ENCODE measurements at places on chromosomes 12 and 14.
A peak's percentile ranks its signal among the peaks of the same experiment; 100 is the strongest.

GRCh38 chr12:117774941-117775775, 193.6 kb downstream of the KSR2 start:
- DNase-seq = no peak

- peak; percentile 48 for DNase-seq
Measured at GRCh38 chr12:116358893-116359761, 81.6 kb upstream of the MED13L start.

- no peak for DNase-seq
Measured at GRCh38 chr12:83224012-83224411, 537.3 kb downstream of the TMTC2 start.

DNA sequence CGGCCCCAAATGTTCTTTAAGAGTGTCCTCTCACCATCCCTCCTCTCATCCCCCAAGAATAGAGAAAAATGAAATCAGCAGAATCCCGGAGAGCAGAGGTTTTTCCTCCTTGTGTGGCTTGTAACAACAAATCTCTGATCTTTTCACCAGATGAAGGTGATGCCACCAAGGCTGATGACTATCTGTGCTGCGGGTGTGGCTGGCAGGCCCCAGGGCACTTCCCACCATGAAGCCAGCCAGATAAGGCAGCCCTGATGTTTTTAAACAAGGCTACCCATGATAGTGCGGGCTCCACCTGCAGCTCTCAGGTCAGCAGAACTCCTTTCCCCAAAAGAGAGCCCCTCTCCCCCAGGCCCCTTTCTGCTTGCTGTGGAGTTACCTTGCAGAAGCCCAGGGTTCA, 58.0 kb upstream of the PARP11 start:
- no peak for DNase-seq

- DNase-seq = no peak
Measured at GRCh38 chr14:25843481-25844470, 754.1 kb downstream of the NOVA1 start.

DNA sequence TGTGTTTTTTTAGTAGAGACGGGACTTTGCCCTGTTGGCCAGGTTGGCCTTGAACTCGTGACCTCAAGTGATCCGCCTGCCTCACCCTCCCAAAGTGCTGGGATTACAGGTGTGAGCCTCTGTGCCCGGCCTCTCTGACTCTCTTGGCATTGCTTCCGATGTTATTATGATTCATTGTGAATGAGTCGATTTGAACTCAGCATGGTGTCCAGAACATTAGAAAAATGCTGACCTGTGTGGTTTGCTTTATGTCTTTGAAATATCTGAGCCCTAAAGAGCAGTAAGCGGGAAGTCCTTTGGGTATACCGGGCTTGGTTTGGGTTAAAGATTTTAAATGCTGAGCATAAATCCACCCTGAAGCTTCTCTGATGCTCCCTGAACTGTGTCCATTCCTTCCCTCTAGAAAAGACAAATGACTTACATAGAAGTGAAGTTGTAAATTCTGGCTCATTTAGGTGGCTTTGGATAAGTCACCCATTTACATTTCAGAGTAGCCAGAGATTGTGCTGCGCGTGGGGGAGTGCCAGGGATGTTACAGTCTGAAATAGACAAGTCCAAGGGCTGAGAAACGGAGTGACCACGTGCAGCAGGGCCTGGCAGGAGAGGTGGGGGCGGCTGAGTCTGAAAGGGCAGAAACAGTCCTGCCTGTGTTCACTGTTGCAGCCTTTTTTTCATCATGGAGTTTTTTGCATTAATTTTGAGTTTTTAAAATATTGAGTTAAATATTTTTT, 39.6 kb downstream of the SLC15A4 start:
- DNase-seq = no peak

DNA sequence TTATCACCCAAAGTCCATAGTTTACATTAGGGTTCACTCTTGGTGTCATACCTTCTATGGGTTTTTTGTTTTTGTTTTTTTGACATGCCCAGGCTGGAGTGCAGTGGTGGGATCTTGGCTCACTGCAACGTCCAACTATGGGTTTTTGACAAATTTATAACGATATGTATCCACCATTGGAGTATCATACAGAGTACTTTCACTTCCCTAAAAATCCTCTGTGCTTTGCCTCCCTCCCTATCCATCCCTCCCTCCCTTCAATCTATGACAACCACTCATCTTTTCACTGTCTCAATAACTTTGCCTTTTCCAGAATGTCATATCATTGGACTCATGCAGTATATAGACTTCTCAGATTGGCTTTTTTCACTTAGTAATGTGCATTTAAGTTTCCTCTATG, 139.0 kb upstream of the CCDC198 start:
- no peak for DNase-seq

GRCh38 chr12:92140896-92141536, 4.6 kb downstream of the BTG1 start:
- DNase-seq = no peak

DNA sequence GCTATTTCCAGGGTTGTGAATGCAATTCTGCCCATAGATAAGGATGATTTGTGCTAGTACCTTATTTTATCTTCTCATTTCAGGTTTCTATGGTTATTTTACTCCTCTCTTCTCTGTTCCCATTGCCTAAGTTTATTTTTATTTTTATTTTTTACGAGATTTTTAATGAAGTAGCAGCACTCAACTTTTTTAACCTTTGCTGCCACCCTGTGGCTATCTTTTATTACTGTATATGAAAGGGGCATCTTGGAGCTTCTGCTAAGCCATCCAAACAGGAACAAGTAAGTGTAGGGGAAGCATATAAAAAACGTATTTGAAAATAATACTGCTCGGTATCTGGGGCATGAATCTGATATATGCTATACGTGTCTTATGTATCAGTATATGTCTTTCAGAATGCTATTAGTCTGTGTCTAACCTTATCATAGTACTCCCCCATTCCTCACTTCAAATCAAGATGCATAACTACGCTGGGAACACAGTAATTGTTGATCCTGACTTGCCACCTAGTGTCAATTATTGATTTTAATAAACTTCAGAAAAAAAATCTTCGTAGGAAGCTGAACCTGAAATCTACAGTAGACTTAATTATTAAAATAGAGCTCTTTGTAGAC, 60.3 kb downstream of the KLRG1 start:
- DNase-seq = no peak

DNA sequence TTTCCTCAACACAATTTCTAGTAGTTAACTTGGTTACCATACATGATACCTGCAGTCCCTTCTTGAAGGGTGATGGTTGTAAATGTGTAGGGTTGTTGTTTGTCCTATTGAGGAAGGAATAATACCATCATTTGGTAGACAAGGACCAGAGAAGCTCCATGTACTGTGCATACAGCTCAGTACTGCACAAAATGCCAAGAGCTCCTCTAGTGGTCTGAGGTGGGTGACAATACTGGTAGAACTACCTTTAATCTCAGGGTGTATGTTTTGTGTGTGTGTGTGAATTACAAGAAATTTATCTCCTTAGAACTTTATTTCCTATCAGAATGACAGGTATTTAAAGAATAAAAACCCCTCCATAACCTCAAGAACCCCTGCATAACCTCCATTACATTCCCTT, 575.3 kb downstream of the TMTC2 start:
- no peak for DNase-seq

DNA sequence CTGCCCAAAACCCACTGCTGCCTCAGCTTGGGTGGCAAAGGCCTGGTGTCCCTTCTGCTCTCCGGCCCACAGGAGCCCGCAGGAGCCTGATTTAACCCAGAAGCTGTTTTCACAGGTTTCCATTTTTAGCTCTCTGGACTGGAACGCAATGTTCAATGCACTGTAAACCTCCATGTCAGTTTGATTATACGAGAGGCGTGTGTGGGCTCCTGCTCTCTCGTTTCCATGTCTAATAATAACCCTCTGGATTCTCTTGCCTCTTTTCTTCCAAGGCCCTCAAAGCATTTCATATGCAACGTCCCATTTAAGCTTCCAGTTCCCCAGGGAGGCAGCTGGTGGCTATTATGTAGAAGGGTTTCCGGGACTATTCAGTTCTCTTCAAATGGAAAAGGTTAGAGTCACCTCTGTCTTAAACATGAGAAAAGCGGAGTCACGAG, 161.1 kb downstream of the SUDS3 start:
- no peak for DNase-seq

DNA sequence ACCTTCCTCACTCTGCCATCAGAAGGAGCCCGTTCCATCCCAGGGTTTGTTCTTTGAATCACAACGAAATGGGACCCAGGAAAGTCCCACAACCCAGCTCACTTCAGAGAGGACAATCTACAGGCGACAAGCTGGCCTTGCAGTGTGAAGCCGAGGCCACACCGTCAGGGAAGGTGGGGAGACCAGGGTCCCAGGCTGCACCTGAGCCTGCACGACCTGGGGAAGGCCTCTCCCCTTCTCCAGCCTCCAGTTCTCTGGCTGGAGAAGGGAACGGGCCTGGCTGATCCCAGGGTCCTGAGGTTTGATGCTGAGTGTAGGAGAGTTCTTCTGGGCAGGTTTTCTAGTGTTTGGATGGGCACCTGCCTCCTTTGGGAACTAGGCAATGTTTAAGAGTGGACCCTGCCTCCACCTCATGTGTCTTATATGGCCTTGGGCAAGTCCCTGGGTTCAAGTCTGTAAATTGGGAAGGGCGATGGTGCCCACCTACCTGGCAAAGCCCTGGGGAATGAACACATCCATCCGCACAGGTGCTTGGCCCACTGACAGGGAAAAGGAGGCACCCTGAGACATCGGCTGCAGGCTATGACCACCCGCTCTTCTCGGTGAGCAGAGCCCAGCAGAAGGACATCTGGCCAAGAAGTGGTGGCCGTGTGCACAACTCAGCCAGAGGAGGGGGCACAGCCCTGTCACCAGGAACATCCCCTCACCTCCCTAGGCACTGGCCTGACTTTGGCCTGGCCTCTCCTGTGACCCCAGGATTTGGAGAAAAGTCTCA, 77.9 kb upstream of the BCL11B start:
- no peak for DNase-seq

DNA sequence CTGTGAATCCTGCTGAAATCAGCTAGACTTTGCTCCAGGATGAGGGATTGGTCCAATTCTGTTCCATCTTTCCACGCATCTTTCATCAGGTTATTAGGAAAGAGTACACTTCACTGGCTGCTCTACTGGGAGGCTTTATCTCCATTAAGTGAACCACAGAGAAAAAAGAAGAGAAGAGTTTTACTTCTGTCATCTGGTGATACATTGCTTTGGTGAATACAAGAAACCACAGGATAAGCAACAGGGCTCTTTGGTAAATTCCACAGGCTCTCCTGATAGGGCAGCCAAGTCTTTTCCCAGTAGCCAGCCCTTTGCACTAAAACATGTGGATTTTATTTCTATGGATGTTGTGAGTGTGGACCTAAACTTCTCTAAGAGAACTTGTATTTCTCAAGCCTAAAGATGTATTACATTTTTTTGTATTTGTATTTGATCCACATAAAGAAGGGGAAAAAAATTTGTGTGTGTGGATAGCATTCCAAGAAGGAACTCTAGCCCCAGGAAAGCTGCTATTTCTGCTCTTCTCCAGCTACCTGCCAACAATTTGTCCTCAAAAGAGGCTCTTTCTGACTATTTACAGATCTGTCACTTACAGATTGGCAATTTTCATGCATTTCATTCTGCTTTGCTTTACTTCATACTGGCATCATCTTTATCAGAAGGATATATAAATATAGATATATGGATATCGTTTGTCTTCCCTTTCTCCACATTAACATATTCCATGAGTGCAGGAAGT, 1117.6 kb upstream of the TMEM132C start:
- DNase-seq = no peak

- no peak for DNase-seq
Measured at GRCh38 chr12:123141615-123142517, 9.0 kb downstream of the PITPNM2 start.

DNA sequence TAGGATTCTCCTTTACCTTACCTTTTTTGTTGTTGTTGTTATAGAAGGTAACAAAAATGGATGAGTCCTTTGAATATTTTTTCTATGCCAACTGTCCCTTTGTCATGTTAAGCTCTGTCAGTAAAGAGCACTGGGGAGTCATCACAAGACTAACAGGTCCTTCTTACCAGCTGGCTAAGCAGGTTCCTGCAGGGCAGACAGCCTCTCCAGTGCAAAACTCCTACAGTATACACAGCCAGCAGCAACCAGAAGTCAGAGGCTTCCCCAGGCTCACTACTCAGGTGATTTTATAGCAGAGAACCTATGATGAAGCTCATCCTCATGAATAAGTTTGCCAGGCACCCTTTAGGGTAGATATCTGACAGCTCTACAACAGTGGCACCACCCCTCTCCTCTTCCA, 271.1 kb downstream of the RERGL start:
- DNase-seq = no peak

DNA sequence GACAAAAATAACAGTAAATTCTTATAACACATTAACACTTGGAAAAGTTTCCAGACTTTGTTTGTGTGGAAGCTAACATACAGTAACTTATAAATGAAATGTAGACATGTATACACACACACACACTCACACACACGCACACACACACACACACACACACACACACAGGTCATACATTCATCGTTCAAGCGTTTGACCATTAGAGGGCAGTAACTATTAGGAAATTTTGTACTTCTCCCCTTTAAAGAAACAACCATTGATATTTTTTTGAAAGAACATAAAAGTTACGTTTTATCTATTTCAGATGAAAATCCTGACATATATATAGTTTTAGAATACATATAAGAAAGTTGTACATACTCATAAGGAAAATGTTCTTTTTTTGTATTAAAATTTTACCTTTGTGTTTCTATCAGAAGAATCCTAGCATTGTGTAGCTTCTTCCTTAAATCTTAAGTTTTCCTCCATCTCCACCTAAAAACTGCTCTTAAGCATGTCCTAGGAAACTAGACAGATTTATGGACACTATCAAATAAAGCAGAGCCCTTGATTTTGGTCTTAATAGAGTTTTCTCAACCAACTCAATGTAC, 29.0 kb downstream of the PTPRQ start:
- no peak for DNase-seq

DNA sequence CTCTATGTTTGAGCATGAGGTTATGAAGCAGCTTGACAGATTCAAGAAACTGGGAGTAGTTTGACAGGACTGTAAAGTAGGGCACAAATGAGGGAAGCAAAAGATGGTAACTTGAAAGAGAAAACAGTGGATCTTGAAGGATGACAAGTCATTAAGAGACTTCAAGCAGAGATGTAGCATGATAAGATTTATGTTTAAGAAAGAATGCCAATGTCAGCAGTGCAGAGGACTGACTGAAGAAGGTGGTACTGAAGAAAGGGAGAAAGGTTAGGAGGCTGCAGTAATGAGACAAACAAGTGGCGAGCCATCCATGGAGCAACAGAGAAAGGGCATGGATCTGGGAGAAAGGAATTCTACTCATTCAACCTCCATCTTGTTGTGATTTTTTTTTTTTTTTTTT, 120.2 kb upstream of the RAP1B start:
- DNase-seq = no peak

GRCh38 chr12:119578112-119578511, 15.5 kb upstream of the TMEM233 start:
- DNase-seq = no peak
